ENCODE measurements at places on chromosomes 4 and X.

DNA sequence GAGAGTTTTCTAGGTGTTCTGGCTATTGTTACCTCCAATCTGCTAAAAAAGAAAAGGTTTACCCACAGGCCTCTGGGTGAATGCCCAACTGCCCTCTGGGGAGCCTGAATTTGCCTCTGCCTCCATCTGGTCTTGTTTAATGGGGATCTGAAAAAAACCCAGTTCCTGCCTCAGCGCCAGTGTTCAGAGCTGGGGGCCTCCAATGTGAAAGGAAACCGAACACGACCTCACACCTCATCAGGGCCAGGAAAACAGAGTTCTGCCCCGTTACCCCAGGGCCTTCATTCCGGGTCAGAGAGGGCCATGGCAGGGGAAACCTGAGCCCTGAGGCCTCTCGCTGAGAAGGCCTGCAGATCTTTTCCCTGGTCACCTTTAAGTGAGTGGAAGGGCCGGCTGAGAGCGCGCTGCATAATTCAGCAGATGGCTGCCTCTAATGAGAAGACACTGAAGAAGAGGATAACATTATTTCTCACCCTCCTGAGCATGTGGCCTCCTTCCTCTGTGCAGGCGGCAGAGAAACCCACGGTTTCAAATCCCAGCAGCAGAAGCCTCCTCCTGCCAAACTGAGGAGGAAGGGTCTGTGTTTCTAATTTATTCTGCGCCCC is 6.8 kb downstream of the SEPTIN6 start:
- DNase-seq = no peak

- DNase-seq = no peak
These were observed 79.0 kb downstream of the KLHL8 start for GRCh38 chr4:87141428-87141827.

GRCh38 chr4:124535003-124535402 is 177.5 kb downstream of the ANKRD50 start:
- no peak for DNase-seq

DNA sequence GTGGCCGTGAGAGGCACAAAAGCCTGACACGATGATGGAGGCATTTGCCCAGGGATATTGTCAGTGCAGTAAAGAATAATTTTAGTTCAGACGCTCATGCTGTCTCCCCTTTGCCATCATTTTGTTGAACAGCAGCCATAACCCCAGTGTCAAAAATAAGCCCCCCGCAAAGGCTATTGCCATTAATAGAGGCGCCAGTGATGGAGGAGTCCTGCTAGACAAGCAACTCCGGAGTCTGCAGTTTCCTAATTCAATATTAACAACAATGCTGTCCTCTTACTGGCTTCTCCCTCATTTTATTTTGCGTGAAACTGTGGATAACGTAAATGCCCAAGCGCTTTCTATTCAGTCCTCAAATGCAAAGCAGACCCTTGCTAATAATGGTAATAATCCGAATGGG is 603 bp upstream of the SMS start:
- DNase-seq = no peak

DNA sequence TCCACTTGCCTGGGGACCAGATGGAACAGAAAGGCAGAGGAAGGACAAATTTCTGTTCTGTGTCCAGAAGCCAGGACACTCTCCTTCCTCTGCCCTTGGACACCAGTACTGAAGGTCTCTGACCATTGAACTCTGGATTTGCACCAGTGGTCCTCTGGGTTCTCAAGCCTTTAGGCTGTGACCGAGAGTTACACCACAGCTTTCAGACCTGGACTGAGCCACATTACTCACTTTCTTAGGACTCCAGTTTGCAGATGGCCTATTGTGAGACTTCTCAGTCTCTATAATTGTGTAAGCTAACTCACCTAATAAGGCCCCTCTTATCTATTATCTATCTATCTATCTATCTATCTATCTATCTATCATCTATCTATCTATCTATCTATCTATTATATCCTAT is 295.3 kb upstream of the GALNTL6 start:
- DNase-seq = no peak

- no peak for DNase-seq
These were observed 210.4 kb upstream of the ARX start for GRCh38 chrX:25226151-25226550.

DNA sequence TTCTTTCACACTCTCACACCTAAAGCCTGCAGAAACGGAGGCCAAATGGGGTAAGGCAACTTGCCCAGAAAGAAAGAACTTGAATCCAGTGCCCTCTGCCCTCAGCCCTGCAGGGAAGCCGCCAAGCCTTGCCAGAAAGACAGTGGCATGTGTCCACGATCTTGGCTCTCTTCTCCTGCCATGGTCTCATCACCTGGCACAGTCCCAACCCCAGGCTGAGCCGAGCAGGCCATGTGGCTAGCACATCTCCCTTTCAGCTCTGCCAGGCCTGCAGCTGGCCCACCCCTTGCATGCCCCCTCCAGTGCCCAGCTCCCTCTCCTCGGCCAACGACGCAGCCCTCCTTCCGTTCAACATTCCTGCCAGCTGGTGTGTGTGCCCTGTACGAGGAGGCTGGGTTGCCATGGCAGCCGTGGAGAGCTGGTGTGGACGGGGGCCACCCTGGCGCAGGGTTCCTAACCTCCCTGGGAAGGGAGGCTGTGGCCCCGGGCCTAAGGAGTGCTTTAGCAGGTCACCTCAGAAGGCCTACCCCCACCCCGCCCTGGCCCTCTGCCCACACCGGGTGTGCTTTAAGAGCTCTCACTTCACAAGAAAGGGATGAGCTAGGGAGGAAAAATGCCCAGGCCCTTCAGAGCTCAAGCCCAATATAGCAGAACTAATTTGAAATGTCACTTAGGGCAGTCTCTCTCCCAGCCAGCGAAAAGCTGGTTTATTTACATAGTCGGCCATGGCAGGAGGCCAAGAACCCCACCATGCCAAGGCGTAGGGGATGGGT is 73.0 kb upstream of the PJA1 start:
- DNase-seq = no peak

DNA sequence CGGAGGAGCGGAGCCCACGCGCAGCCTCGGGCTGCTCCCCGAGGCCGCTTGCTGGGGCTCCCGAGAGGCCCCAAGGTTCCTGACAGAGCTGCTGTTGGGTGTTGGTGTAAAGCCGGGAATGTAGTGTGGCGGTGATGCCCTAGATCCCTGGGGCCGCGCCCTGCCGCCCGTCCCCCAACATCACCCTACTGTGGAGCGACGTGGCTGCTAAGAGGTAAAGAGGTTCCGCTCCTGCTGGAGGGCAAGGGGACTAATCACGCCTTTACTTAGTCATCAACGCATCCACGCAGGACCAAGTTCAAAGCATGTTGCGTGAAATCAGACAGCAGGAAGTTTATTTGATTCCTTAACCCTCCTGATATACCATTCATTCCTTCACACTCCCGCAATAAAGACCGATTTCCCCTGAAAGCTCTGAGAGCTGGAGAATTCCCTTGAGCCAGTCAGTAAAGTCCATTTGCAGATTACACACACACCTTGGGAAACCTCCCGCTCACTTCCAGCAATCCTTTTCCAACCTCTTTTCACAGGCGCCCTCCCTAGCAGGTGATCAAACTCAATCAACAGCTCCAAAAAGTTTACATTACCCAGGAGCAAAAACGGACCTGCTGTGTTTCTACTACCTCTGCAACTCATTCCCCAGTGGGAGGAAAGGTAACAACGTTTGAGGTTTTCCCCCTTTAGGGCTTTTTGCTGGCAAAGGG is 579 bp upstream of the GABRA2 start:
- DNase-seq = no peak

Measured in stimulated activated CD8-positive, alpha-beta memory T cell treated with anti-CD3 and anti-CD28 coated beads, Interleukin-4, amount 100 ng/mL, for 4 hours (primary cell).